ENCODE measurements at places on chromosomes 4 and X.

DNA sequence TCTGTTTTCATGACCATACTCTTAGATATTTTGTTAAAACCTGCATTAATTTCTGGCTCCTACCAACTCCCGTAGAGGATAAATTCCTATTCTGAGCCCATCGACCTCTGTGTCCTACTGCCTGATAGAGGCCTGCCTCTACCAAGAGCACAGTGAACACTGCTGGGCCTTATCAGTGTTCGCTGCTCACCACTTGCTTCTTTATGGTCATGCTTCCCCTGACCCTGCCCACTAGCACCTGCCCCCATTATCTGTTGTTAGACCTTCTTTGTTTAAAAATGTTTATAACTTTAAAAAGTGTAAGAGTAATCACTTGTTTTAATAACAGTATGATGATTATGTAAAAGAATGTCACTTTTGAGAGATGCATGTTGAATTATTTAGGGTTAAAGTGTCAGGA is 6.1 kb downstream of the DAPP1 start:
- no peak for DNase-seq

- DNase-seq: no peak
Measured at GRCh38 chr4:8544741-8545438, 35.3 kb upstream of the GPR78 start.

- no peak for DNase-seq
Measured at GRCh38 chr4:128725405-128726055, 84.0 kb upstream of the JADE1 start.

- no peak for DNase-seq
Measured at GRCh38 chrX:47648376-47648775, 2.0 kb downstream of the ELK1 start.

GRCh38 chrX:51643377-51643776 is 24.7 kb upstream of the CENPVL3 start:
- no peak for DNase-seq
